Natural killer cell (primary cell): ENCODE measurements at places on chromosomes 3 and 15. TPM values are rescaled to one million over a fixed set of nuclear protein-coding genes. Genes with fewer than 3 reads are reported as not detected.

The MKRN3 gene
- 1.8 TPM for total RNA-seq

The ARNT2 gene
- not detected for total RNA-seq

The SLC22A13 gene
- 0.16 TPM for total RNA-seq

The CTXN2 gene
- total RNA-seq = not detected

The BFSP2 gene
- total RNA-seq = not detected

The SEMA3G gene
- total RNA-seq = 0.55 TPM

The CPLX3 gene
- 0.16 TPM for total RNA-seq

The ROPN1 gene
- not detected for total RNA-seq

The MYLK gene
- total RNA-seq = 3.4 TPM

The UBAP1L gene
- 4.3 TPM for total RNA-seq

The P2RY14 gene
- total RNA-seq = 0.93 TPM

The HYAL3 gene
- total RNA-seq = 0.93 TPM

The CRYGS gene
- 2.5 TPM for total RNA-seq

The TF gene
- 3.2 TPM for total RNA-seq

The MEIS2 gene
- total RNA-seq = not detected
